ENCODE measurements at places on chromosomes 4 and X.

GRCh38 chr4:129929984-129930383 lies 834.0 kb downstream of the C4orf33 start:
- no peak for DNase-seq

DNA sequence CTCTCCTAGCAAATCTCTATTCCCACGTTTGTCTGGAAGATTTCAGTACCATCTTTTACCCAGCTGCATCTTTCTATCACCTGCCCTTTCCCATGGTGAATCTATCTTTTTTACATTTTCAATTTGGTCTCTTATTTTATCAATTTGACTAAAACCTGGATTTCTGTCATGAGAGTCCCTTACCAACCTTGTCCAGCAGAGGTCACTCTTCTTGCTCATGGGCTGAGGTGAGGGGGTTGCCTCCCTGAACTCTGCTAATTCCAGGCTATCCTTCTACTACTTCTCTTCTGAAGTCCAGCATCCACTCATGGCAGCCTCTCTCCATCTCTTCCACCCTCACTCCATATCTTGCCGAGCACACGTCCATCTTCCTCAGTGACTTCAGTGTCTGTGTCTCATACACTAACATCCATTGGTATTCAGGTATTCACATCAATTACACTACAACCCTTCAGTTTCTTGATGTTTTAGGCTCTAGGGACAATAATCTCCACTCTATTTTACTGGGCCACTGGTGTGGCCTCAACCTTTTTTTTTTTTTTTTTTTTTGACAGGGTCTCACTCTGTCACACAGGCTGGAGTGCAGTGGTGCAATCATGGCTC lies 17.8 kb upstream of the ZNF827 start:
- peak; percentile 31 for DNase-seq

DNA sequence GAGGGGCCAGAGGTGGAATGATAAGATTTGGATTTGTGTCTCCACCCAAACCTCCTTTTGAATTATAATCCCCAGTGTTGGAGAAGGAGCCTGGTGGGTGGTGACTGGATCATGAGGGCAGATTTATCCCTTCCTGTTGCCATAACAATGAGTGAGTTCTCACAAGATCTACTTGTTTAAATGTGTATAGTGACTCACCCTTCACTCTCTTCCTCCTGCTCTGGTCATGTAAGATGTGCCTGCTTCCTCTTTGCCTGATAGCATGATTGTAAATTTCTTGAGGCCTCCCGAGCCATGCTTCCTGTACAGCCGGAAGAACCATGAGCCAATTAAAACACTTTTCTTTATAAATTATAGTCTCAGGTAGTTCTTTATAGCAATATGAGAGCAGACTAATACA lies 348.6 kb downstream of the AR start:
- DNase-seq = no peak

GRCh38 chrX:38798956-38799355 lies 2.3 kb upstream of the MID1IP1 start:
- no peak for DNase-seq

DNA sequence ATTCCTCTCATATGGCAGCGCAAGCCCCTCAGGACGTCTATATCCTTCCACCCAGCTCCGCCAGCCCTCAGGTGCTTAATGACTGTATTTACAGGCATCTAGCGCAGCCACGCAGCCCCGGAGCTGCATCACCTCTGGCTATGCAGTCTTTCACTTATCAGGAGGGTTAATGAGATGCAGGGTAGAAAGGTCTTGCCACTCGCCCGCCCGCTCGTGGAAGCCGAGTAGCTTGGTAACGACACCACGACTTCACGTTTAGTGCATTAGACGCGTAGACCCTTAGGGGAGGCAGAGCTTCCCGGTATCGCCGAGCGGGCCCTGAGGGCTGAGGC lies 1.5 kb upstream of the SLC16A2 start:
- no peak for DNase-seq

GRCh38 chr4:80261989-80262600 lies 4.4 kb upstream of the FGF5 start:
- no peak for DNase-seq

DNA sequence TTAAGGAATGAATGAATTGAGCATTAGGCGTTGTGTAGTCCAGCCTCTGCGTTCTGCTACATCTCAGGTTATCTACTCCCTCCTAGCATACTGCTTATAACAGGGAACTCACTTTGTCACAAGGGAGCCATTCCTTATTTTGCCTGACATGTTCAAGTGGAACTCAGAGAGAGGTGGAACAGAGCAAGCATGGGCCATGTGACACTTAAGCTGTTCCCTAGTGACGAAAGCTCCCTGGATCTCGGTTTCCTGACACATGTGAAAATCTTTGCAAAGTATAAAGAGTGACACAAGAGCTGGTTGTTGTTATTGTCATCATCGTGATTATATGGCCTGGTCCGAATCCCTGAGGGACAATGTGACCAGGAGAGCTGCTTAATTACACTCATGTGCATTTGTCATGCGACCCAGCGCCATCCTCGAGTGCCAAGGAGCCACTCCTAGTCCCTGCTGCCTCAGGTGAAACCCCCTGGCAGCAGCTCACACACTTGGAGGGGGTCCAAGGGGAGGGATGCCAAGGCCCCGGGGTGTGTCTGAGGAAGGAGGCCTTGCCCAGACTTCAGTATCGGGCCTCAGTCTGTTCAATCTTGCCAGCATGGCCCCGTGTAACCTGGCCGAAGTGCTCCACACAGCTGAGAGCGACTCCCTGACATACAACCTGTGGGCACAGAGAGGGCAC lies 98.5 kb upstream of the MAP3K15 start:
- DNase-seq = no peak

- DNase-seq = peak; percentile 34
These were observed 7.0 kb upstream of the TXK start for GRCh38 chr4:48141048-48141447.

DNA sequence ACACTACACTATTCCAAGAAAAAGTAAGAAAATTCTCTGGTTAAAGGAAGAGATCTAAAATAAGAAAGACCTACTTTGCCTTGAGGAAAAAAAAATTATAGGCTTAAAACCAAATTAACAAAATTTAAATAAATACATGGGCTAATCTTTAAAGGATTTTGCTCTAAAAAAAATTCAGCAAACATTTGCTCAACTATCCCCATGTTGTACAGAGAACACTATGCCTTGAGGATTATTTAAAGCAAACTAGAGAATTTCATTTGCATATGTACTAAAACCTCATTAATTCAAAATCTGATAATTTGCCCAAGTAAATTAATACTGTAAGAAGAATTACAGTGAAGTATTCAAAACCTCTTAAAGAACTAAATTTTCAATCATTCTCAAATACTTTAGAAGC lies 71.6 kb upstream of the KCNIP4 start:
- DNase-seq = no peak

- peak; percentile 0 for DNase-seq
These were observed 141.6 kb downstream of the IL1RAPL2 start for GRCh38 chrX:104707572-104707971.

DNA sequence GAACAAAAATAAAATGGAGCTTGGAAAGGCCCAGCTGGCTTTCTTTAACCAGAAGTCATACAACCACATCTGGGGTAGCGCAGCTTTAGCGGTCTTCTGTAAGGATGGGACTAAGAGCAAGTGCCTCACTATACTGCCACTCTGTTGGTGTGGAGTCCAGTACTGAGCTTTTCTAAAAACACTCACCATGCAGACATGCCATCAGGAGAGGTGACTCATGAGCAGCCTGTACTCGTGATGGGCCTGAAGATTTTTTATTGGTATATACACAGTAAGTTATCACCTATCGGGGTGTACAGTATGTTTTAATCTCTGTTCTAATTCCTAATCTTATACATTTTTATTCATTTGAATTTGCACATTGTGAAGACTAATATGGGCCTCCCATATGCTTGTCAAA lies 9.6 kb downstream of the PPP3CA start:
- DNase-seq = no peak

- no peak for DNase-seq
These were observed 199.0 kb downstream of the OPHN1 start for GRCh38 chrX:68234171-68234910.

- DNase-seq = peak; percentile 43
These were observed 4.9 kb upstream of the TLR8 start for GRCh38 chrX:12901486-12901885.

DNA sequence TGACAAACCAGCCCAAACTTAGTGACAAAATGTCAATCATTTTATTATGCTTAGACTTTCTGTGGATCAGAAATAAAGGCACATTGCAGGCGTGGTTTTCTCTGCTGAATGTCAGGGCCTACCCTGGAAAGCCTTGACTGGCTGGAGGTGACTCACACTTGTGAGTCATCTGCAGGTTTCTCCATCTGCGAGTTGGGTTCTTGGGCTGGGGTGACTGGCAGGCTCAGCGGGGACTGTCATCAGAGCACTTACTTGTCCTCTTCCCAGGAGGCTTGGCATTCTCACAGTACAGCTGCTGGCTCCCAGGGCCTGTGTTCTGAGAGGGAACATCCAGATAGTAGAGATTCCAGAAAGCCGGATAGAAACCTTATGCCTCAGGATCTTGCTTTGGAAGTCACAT lies 153.8 kb upstream of the AGA start:
- DNase-seq = peak; percentile 87

DNA sequence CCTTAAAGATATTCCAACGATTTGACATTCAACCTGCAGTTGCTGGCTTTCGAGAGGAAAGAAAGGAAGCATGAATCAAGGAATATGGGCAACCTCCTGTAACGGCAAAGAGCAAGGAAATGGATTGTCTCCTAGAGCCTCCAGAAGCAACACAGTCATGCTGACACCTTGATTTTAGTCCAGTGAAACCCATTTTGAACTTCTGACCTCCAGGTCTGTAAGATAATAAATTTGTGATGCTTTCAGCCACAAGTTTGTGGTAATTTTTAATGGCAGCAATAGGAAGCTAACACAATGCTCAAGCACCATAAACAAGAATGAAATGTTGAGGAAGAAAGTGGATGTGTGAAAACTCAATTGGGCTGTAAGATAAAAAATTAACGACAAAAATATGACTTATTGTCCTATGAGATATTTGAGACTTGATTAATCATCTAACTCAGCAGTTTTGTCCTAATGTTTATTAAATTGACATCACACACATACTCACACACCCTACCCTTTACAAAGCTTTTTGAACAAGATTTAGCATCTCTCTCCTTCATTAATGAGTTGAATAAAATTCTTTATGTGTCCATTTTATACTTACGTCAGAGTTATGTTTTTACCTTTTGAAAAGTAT lies 857.2 kb upstream of the INTU start:
- no peak for DNase-seq

DNA sequence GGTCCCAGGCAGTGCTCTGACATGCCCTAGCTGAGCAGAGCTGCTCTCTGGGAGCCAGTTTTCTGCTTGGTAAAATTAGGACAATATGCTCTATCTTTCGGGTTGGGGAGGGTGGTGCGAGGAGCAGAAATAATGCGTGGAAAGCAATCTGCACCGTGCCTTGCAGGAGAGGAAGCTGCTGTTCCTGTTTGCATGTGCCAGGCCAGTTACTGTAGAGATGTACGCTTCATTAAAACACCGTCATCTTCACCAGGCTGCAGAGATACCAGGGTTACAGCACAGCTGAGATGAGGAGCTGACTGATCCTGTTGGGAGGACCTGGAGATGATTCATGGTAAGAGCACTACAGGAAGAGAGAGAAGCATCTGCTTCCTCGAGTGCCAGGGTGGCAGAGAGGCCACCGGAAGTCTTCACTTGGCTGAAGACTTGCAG lies 29.5 kb upstream of the IRF2 start:
- DNase-seq = no peak

DNA sequence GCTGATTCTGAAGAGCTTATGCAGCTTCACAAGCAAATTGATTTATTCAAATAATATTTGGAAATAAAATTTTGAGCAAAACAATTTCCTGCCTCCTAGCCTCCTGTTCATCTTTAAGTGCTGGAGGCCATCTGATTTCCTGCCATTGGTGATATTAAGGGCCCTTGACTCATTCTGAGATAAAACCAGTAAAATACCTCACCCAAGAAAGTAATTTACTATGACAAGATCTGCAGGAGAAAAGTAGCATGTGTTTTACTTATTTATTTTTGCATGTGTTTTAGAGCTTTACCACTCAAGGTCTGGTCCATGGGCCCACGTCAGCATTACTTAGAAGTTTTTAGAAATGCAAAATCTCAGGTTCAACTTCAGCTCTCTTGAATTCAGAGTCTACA lies 67.7 kb downstream of the DCLK2 start:
- no peak for DNase-seq

DNA sequence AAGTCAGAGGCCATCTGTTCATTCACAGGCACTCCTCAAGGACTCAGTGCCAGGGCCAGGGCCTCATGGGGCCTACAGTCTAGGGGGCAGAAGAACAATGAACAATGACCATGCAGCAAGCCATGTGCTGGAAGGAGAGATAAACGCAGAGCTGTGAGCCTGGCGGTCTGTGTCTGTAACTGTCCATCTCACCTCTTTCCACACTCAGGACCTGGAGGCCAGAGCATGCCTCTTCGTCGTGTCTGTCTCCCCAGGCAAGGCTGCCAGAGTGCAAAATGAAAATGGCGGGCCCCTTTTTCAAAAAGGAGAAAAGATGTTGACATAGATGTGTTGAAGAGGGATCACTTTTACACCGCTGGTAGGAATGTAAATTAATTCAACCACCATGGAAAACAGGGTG lies 78.5 kb downstream of the MSX1 start:
- DNase-seq = no peak

DNA sequence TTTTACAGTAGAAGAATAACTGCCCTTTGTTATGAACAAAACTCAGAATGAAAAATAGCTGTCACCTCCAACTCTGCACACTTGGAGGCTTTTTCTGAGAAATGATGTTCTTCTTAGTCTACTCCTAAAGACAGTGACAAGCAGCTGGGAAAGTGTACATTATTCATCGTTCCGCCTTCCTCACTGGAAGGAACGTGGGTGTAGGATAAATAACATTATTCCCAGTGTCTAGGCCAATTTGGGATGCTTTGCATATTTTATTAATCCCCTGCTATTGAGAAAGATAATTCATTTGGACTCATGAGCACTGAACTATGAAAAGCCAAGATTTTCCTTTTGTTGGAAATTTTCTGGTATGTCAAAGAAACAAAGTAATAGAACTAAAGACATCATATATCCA lies 87.8 kb downstream of the VCX2 start:
- no peak for DNase-seq

All from urothelium cell line (cell line).